ENCODE measurements at places on chromosomes 1 and 21.

DNA sequence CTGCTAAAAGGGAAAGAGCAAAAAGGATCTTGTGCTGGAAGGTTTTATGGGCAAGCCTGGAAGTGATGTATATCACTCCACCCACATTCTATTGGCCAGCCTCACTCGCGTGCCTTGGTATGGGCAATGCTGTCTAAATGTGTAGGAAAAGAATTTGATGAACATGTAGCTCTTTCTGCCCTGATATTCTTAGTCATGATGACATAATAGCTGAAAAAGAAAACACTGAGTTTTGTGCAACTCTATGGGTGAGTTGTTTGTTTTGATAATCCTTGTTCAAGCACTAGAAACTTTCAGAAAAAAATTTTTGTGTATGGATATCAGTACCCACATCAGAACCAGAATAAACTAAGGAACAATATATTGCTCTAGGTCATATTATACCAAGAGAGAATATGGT is 231.5 kb upstream of the ST6GALNAC5 start:
- DNase-seq = no peak

GRCh38 chr21:42411891-42412635 is 8.4 kb downstream of the UBASH3A start:
- no peak for DNase-seq

- DNase-seq = no peak
These were observed 68.3 kb upstream of the ARHGAP29 start for GRCh38 chr1:94305704-94306103.

DNA sequence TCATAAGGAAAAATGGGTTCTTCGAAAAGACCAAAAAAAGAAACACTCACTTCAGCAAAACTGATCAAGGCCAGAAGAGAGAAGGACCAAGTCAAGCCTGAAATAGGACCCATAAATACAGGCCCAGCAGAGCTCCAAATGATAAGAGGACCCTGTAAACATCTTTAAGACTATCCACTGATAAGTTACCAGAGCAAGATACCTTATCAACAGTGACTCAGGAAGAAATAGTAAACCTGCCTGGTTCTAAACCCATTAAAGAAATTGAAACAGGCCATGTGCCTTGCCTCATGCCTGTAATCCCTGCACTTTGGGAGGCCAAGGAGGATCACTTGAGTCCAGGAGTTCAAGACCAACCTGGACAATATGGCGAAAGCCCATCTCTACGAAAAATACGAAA is 81.8 kb upstream of the ERRFI1 start:
- no peak for DNase-seq

DNA sequence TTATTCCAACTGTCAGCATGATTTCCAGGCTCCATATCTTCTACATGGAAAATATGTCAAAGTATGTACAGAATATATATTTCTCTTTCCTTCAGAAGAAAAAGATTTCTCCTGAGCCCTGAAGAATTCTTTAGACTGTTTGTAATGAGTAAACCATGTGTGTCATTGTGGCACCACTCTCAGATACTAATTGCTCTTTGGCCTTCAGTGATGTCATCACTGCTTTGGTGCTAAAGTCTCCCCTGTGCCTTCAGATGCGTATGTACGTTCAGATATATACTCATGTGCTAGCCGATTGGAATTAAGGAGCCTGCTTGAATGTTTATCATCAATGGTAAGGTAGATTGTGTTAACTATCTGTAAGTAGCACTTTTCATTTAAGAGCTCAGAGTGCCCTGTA is 20.6 kb upstream of the NBL1 start:
- no peak for DNase-seq

GRCh38 chr21:45540601-45540970 is 1.7 kb downstream of the SLC19A1 start:
- no peak for DNase-seq

DNA sequence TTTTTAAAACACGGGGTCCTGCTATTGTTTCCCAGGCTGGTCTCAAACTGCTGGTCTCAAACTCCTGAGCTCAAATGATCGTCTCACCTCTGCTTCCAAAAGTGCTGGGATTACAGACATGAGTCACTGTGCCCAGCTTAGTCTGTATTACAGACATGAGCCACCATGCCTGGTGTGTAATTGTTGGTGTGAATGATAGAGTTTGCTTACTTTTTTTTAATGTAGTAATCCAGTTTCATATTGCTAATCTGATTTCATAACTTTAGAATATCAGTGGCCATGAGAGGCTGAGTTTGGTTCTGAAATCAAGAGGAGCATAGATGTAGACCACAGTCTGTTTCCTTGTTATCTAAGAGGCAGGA is 3.4 kb downstream of the EPB41 start:
- DNase-seq = no peak

DNA sequence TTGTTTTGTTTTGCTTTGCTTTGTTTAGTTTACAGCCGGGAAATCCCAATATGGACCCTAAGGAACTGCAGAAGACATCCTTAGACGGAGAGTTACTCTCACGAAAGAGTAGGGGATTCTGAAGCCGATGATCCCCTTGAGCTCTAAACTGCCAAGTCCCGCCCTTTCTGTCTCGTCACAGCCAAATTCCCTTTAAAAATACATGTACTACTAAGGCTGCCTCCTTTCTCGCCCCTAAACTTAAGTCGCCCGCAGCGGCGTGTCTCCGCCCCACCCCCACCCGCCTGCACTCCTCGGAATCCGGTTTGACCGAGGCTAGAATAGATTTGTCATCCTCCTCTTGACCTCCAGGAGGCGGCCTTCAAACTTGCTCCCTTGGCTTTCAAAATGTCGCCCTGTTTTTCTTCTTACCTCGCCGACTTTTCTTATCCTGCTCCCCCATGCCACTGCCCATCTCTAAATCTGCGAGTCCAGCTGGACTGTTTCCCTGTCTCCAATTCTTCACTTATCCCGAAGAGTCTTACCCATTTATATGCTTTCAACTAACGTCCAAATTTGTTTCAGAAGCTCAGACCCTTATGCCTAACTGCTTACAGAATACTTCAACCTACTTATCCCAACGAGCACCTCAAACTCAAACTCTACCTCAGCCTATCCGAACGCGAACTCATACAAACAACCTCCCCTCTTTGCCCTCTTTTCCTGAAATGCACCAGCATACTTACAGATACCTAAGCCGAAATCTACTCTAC is 10.9 kb upstream of the BOLA1 start:
- no peak for DNase-seq

DNA sequence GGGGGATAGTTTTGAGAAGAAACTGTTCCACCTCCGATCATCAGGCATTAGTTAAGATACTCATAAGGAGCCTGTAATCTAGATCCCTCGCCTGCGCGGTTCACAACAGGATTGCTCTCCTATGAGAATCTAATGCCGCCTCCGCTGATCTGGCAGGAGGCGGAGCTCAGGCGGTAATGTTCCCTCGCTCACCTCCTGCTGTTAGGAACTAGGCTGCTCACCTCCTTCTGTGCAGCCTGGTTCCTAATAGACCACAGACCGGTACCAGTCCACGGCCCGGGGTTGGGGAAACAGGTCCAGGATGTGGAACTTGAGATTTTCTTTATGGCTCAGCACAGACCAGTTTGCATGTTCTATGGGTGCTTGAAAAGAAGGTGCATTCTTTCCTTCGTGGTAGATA is 27.2 kb upstream of the FAM3B start:
- no peak for DNase-seq

DNA sequence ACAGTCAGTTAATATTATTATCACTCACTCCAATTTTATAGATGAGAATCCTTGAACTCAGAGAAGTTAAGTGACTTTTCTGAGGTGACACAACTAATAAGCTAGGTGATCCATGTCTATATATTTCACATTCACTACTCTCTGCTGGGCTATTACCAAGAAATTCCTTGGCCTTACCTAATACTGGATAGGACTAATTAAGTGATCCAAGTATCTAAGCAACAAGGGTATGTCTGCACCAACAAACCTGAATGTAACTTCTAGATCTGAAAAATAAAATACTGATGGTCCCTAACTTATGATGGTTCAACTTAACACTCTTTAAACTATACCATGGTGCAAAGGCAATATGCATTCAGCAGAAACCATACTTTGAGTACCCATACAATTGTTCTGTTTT is 14.8 kb upstream of the CASQ2 start:
- no peak for DNase-seq

DNA sequence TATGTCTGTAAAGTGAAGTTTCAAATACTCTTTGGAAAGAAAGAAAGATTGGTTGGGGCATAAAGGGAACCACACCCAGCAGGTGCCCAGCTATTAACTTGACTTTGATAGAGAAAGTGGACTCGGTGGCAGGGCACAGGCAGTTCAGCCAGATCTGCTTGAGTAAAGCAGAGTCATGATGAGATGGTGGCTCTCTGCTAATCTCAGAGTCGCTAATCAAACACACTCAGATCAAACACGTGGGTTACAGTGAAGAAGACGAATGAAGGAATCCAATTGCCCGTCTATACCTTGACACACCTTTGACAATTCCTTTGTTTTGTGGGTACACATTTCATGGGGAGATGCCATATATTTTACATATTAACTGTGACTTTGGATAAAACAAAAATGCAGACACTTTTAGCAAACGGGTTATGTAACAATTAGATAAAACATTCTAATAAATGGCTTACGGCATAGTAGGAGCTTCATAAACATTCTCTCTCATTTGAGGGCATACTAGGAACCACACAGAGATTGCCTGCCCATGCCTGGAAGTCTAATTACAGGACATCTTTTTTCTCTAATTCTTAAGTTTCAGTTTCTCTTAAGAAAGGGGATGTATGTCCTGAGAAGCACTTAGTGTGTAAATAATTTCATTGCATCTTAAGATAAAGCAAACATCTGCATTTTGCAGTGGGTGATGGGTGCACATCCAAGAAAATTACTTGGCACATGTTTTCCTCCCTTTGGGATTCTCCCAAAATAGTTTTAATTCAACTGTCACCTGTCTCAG is 7.2 kb downstream of the CBR1 start:
- no peak for DNase-seq

GRCh38 chr1:21299780-21300395 is 9.6 kb upstream of the ECE1 start:
- no peak for DNase-seq

Data from cortex of kidney (tissue), 1 donor.